ENCODE measurements at places on chromosomes 4 and X.

DNA sequence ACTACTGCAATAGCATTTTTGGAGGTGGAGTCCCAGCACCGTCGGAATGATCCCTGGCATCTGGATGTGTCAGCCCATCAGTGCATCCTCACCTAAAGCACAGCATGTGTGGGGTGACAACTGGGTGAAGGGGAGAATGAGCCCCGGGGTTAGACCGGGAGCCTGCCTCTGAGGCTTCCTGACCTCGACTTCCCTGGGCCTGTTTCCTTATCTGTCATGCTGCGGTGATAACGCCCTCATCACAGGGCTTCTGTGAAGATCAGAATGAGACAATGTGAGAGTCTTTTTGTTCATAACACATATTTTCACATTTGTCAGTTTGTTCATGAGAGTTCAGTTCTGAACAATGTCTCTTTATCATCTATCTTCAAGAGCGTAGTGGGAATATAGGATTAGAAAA is 31.1 kb upstream of the PDLIM3 start:
- H3K27ac ChIP-seq, result no peak overlapping the region
- H3K36me3 ChIP-seq, result no peaks in the 10 kb centered on the region
- peaks cover 11% of the 10 kb centered on the region for H3K27me3 ChIP-seq
- no peaks in the 10 kb centered on the region for H3K4me1 ChIP-seq

GRCh38 chr4:153595894-153596601 is 88.0 kb upstream of the TLR2 start:
- H3K27ac ChIP-seq, result peak overlapping the region; percentile 30
- no peak overlapping the region for H3K4me3 ChIP-seq
- peaks cover 10% of the 10 kb centered on the region for H3K4me1 ChIP-seq

DNA sequence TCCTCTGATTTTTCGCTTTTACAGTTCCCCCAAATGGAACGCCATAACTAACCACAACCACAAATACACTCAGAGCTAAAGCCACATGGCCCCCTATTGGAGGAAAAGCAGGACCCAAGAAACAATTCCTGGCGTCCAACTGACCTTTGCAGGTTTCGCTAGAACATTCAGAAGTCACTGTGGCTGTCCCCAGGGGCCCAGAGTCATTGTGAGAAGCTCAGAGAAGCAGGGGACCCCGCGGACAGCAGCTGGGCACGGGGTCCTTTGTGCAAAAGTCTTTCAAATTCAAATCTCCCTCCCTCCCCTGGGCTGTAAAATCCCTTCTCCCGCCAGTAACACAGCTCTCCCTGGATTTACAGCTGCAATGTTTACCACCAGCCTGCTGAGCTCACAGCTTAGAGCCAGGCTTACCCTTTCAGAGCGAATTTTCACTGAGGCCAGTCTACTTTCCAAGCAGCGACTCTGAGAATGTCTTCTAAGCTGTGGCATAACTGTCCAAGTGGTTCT is 214.8 kb downstream of the CRLF2 start:
- no peaks in the 10 kb centered on the region for H3K4me1 ChIP-seq
- no peaks in the 10 kb centered on the region for H3K36me3 ChIP-seq
- no peaks in the 10 kb centered on the region for H3K27me3 ChIP-seq

- no peak overlapping the region for H3K4me3 ChIP-seq
- no peaks in the 10 kb centered on the region for H3K27me3 ChIP-seq
- H3K27ac ChIP-seq, result no peak overlapping the region
- no peak for DNase-seq
These were observed 2043.8 kb downstream of the ARAP2 start for GRCh38 chr4:34200535-34200934.
